ENCODE measurements at places on chromosomes 3 and 15.

DNA sequence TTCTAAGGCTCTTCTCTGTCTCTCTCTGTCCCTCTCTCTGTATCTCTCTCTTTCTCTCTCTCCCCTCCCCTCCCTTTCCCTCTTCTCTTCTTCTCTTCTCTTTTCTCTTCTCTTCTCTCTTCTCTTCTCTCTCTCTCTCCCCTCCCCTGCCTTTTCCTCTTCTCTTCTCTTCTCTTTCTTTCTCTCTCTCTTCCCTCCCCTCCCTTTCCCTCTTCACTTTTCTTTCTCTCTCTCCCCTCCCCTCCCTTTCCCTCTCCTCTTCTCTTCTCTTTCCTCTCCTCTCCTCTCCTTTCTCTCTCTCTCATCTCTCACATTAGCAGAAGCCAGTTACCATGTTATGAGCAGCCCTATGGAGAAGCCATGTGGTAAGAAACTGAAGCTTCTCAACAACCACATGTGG lies 25.0 kb upstream of the SLC25A36 start:
- DNase-seq = no peak

DNA sequence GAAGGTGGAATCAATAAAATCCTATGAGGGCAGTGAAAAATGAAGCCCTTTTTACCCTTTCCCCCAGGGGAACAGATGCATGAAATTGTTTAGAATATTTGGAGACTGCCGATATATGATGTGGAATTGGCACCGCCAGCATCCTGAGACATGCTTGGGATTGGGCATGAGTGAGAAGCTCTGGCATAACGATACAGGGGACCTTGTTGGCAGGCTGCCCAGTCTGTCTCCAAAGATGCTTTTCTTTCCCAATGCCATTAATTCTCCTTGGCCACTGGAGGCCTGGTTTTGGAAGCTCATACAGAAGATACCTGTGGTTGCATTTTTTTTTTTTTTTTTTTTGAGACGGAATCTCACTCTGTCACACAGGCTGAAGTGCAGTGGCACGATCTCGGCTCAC lies 800.6 kb upstream of the LMCD1 start:
- DNase-seq = no peak

GRCh38 chr3:9397906-9398699 lies 688 bp downstream of the SETD5 start:
- peak; percentile 43 for DNase-seq

- no peak for DNase-seq
Measured at GRCh38 chr15:93418566-93418965, 329.6 kb upstream of the RGMA start.

- no peak for DNase-seq
Measured at GRCh38 chr3:19948226-19948591, 1.3 kb downstream of the RAB5A start.

DNA sequence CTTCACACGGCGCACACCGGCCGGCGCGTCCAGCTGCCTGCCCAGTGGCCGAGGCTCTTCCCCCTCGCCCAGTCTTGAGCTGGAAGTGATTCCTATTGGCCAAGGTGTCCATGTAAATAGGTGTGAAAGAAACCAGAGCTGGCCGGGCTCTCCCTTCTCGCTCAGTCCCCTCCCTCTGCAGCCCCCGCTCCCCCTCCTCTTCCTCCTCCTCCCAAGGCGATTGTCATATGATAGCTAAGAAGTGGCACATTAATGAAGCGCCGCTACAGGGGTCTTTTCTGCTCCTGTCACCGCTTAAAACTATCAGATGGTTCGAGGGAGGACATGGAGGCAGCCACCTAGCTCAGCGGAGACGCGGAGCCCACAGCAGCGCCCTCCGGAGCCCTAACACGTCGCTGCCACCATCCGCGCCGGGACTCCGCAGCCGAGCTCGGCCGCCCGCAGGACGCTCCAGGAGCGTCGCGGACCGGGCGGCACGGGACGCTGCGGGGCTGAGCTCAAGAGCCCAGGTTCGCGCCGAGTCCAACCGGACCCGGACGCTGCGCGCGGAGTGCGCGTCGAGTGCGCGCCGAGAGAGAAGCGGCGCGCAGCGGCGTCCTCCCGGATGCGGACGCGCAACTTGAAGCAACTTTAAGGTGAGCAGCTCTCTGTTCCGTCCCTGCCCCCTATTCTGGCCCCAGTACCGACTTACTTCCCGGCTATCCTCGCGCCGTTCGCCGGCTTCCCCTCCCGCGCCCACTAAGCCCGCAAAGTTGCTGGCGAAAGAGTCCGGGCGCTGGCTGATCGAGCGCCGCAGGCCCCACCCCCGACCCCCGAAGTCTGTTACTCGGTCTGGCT lies at the start of gene FOXB1:
Gene FOXB1, plus strand, starts transcription at position 303 of the 837 bp plus-strand sequence. CDS start 653 bp downstream, outside the sequence.
- DNase-seq = no peak

DNA sequence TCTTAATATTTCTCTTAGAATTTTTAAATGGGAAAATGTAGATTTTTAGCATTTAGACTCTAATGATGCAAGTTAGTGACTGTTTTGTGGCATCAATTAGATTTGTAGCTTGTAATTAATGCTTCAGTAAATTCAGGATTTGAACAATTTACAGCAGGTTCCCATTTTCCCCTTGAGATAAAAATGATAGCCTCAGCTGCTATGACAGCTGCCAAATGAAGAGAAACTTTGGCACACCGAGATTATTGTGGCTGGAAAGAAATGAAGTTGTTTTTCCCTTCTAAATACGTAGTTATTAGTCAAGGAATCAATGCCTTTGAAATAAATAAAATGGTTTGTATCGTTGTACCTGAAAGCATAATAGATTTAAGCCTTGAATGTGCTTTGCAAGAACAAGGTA lies 206.4 kb upstream of the P2RY1 start:
- DNase-seq = no peak

GRCh38 chr15:83283813-83284558 lies 478 bp downstream of the BNC1 start:
- no peak for DNase-seq

DNA sequence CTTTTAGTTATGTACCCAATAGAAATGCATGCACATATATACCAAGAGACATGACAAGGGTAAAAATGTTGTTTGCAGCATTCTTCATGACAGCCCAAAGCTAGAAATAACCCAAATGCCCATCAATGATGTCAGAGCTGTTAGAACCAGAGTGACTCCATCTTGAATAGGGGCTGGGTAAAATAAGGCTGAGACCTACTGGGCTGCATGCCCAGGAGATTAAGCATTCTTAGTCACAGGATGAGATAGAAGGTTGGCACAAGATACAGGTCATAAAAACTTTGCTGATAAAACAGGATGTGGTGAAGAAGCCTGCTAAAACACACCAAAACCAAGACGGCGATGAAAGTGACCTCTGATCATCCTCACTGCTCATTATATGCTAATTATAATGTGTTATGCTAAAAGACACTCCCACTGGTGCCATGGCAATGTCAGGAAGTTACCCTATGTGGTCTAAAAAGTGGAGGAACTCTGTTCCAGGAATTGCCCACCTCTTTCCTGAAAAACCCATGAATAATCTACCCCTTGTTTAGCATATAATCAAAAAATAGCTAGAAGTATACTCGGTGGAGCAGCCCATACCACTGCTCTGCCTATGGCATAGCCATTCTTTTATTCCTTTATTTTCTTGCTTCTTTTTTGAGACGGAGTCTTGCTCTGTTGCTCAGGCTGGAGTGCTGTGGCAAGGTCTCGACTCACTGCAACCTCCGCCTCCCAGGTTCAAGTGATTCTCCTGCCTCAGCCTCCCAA lies 32.9 kb downstream of the ZBTB11 start:
- DNase-seq = peak; percentile 49

- DNase-seq = no peak
Measured at GRCh38 chr3:193824365-193824764, 231.4 kb downstream of the OPA1 start.

- no peak for DNase-seq
Measured at GRCh38 chr3:159805411-159805772, 183.2 kb upstream of the IL12A start.

DNA sequence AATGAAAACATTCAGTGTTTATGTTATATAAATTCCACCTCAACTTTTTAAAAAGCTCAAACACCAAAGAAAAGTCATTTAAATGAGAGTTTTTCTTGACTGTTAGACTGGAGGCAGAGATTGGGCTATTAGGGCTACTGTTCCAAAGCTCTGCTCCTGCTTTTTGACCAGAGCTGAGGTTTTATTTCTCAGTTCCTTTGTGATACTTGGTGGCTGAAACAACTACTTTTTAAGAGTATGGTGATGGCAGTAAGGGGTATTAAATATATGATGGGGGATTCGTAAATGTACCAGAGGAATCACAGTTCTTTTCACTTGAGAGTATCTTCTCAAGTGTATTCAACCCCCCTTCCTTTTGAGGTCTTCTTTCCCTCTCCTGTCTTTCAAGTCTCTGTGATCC lies 186.1 kb upstream of the CGNL1 start:
- DNase-seq = no peak

DNA sequence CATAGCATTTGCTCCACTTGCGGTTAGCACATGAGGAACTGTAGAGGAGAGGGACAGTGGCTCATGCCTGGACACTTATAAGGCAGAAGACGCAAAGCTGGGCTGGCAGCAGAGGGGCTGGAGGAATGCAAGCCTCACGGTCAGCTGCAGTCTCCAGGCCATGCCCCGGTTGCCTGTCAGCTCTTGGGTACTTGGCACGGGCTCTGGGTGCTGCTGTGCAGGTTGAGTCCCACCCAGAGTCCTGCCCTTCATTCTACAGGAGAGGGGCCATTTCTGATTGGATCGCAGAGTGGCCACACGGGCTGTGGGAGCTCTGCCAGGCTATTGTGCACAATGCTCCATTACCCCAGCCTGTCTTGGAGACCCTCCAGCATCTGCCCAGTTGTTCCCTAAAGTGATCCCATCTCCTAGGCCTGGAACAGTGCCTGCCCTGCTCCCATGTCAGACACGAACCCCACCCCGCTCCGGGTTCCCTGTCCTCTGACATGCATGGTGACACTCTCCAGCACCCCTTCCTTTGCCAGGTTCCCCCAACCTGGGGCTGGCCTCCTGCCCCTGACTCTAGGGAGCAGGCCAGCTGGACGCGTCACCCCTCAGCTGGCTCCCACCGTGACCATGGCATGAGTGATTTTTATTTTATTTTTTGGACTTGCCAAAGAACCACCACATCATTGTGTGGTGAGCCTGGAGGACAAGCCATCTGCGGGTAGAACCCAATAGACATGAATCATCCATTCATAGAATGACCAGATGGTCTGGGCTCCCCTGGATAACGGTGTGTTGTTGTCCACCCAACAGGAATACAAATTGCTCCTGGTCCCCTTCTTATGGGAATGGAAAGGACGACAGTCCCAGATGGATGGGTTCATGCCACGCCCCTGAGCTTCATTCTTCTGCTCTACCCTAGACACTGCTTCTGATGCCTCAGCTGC lies 51.0 kb upstream of the KLF13 start:
- DNase-seq = no peak

DNA sequence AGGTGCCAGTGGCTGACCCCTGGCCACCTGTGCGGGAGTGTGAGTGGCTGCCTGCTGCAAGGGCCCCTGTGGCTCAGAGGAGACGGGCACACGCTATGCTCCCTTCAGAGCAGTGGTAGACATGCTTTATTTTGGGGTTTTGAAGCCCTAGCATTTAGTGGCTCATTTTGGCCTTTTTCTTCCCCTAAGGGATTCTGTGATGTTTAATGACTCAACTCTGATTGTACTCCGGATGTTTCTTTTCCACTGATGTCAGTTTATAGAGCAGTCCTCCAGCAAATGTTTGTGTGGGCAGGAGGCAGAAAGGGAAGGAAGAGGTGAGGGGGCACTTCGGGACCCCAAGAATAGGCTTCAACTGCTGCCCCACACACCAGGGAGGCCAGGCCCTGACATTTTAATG lies 288.9 kb upstream of the C2CD4B start:
- no peak for DNase-seq

GRCh38 chr3:117616227-117616626 lies 906.6 kb downstream of the TUSC7 start:
- DNase-seq = no peak

GRCh38 chr3:56173601-56174000 lies 294.7 kb downstream of the ERC2 start:
- no peak for DNase-seq

- DNase-seq = peak; percentile 44
Measured at GRCh38 chr3:58260261-58260731, 22.7 kb downstream of the ABHD6 start.

- DNase-seq = no peak
Measured at GRCh38 chr3:193742628-193743027, 149.6 kb downstream of the OPA1 start.

- DNase-seq = no peak
Measured at GRCh38 chr3:182375916-182376315, 417.4 kb upstream of the ATP11B start.

GRCh38 chr3:15180042-15180611 lies 25.9 kb upstream of the CAPN7 start:
- DNase-seq = no peak

- DNase-seq = no peak
Measured at GRCh38 chr3:123159926-123160635, 41.7 kb upstream of the SEC22A start.

DNA sequence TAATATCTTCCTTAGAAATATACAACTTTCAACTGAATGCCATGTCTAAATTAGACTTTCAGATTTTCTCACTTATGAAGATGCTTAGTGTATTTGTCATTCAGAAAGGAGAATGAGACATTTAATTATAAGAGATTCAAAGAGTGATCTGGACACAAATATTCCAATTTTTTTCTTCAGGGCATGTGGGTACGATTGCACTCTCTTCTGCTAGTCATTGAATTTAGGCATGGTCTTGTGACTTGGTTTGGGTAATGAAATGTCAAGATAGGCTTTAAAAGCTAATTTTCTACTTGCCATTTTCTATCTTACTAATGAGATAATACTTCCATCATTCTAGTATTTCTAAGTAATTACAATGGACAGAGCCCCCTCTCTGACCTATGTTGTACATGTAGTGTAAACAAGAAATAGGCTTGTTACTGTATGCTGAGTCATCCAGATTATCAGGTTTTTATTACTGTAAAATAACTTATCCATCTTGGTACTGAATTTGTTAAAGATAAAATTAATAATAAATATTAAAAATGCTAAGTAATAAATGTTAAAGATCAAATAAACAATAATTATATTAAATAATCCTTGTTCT lies 770.8 kb upstream of the BCHE start:
- no peak for DNase-seq

DNA sequence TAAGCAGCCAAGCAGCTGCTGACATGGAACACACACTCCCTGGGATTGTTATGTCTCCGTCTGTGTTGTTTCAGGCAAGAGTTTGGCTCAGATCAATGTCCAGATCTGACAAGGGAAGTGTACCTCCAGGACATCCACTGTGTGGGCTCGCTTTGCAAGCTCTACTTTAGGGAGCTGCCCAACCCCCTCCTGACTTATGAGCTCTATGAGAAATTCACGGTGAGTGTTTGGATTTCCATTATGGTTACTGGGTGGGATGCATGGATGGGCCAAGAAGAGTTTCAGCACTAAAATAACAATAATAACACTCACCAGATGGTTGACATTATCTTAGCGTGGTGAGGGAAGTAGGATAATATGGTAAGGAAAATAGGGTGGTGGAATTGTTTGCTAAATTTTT lies 74.1 kb downstream of the ARHGAP31 start:
- DNase-seq = no peak

DNA sequence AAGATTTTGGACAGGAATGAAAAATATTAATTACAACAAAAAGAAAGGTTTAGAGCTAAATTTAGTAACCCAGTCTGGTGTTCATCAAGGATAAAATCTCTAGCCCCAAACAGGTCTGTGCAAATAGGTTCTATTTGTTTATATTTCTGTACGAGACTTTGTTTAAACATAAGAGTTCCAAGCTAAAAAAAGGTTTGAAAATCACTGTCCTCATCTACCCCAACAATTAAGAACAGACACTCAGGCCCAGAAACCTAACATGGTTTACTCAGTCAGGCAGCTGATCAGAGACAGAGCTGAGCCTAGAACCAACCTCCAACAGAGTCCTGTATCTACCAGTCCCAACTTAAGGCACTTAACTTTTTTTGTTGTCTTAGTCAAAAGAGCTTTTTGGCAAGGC lies 49.3 kb downstream of the SNX4 start:
- no peak for DNase-seq

- DNase-seq = no peak
Measured at GRCh38 chr3:109899925-109900324, 562.6 kb upstream of the DPPA4 start.

Measured in stimulated activated naive CD8-positive, alpha-beta T cell treated with anti-CD3 and anti-CD28 coated beads, Interleukin-15, Interleukin-2, amounts not matched to agents 100 U/mL and 50 U/mL, for 24 hours (primary cell).